ENCODE measurements at places on chromosomes 6 and 20.

- no peak for DNase-seq
These were observed 114.8 kb downstream of the DST start for GRCh38 chr6:56527934-56528333.

- DNase-seq = no peak
These were observed 277.2 kb downstream of the FRK start for GRCh38 chr6:115783402-115784061.

DNA sequence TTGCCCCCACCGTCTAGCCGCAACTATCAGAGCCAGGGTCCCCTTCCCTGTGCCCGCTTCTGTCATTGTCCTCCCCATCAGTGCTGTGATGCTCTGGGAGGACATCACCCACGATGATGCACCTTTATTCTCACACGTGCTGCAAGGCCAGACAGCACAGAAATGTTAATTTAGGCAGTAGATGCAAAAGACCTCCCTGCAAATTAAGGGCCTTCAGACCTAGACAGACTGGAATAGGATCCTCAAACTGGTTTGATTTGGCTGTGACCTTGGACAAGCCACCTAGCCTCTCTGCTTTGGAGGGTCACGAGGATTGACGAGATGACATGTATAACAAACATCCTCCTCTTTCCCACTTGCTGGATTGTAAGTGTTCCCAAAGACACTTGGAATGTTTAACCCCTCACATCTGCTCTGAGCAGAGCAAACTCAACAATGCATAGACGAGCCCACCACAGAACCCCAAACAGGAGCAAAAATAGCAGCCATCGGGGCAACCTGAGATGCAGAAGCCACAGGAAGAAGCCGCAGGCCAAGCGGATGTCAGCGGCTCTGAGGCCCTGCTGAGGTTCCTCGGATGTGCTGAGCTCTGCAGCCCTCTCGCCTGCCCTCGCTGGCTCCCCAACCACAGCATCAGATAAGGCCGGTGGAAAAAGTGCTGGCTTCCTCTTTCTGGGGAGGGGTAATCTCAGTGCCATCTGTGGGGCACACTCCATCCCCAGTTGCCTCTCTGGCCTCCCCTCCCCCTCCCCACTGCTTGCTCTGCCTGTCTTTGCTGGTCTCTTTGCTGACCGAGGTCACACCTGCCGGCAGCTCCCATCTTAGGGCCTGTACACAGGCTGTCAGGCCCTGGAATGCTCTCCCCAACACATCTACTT, 35.3 kb downstream of the TOX2 start:
- no peak for DNase-seq

DNA sequence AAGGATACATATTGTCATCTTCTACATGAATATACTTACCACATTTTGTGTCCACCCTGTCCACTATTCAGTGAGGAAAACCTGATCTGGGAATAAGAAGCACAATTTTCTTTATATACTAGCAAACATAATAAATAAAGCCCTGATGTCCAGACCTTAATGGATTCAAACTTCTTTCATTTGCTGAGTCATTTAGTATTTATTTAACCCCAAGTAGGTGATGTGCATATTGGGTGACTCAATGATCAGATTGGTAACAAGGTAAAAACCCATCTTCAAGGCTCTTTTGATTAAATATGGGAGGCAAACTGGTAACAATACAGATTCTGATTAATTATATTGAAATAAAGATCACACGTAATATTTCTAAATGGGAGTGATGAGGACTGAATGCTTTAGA, 1159.8 kb upstream of the EYS start:
- no peak for DNase-seq

DNA sequence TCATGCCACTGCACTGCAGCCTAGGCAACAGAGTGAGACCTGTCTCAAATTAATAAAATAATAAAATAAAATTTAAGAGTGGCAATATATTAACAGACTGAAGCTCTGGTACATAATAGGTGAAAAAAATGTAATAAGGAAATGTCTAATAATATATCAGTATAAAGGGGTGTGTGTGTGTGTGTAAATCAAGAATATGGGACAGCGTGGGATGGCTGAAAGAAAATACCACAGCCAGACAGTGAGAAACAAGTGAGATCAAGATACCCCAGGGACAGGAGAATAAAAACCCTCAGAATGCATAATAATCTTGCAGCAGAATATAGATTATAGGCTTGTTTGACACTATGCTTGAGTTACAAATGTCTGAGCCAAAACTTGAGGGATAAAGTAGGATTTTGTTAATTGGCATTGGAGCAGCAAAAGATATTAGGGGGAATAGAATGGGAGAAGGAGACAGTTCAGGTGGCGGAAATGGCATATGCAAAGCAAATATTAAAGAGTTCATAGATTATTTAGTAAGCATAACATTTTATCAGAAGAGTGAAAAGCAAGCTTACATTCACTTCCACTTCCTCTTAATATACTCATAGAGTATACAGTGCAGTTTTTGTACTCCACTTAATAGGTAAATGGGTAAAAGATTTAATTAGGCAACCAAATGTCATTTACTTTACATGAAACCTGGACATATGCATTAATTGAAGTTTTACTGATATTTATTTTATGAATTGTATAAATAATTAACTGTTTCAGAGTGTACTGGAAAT, 398.5 kb upstream of the GJE1 start:
- no peak for DNase-seq

DNA sequence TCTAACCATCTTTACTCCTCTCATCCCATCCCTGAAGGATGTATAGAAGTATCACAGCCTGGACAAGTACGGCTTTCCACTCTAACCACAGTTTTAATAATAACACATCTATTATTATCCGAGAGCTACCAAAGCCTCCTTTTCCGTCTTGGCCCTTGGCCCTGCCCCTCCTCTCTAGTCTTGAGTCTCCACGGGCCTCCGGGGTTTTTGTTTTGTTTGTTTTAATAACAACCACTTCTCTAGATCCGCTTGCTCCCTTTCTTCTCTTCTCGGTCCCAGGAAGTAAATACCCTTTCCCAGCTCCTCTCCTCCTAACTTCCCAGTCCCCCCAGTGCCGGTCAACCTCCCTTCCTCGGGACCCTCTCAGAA, 661 bp downstream of the LCA5 start:
- DNase-seq = no peak

GRCh38 chr6:142155091-142155490, 8.0 kb downstream of the VTA1 start:
- no peak for DNase-seq

DNA sequence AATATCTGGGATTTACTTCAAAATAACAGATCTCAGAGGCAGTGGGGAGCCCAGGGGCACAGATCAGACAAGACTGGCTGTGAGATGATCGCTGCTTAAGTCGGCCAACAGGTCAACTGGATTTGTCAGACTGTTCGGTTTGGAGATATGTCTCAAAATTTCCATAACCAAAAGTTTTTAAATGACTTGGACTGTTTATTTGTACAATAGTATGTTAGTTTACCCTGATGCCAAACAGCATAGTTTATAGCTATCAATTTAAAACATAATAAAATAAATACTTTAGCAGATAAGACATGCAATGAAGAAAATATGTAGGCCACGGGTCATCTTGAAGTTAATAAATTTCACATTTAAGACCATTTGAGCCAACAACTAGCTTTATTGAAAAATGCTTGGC, 126.7 kb downstream of the IRF4 start:
- DNase-seq = no peak

DNA sequence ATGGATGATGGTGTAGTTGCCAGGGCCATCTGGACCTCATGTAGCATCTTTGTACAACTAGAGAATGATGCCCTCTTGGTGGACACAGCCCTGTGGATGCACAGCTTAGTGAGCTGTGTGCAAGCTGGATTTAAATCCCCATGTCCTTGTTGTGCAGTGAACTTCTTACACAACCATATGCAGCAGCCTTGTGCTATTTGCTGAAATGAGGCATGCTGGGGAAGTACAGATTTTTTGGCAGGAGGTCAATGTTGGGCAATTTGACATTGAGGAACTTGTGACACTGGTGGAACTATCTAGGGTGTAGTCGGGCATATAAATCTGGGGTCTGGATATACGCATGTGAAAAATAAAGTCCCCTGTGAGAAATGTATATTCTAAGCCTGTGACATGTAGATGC, 5.8 kb upstream of the CDC5L start:
- no peak for DNase-seq

GRCh38 chr20:38631155-38632022, 29.8 kb downstream of the ARHGAP40 start:
- no peak for DNase-seq

DNA sequence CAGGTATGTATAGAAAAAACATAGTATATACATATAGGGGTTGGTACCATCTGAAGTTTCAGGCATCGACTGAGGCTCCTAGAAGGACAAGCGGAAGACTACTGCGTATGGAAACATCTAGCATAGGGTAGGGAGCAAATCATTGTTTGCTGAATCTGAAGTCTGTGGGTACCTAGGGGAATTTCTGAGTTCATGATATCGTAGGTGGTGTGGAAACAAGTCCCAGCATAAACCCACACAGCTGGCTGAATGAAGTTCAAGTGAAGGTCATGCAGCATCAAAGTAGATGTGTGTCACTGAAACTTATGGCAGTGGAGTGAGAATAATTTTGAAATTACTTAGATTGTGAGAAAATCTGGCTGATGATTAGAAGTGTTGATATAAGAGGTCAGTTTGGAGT, 39.4 kb downstream of the MAP7 start:
- no peak for DNase-seq

DNA sequence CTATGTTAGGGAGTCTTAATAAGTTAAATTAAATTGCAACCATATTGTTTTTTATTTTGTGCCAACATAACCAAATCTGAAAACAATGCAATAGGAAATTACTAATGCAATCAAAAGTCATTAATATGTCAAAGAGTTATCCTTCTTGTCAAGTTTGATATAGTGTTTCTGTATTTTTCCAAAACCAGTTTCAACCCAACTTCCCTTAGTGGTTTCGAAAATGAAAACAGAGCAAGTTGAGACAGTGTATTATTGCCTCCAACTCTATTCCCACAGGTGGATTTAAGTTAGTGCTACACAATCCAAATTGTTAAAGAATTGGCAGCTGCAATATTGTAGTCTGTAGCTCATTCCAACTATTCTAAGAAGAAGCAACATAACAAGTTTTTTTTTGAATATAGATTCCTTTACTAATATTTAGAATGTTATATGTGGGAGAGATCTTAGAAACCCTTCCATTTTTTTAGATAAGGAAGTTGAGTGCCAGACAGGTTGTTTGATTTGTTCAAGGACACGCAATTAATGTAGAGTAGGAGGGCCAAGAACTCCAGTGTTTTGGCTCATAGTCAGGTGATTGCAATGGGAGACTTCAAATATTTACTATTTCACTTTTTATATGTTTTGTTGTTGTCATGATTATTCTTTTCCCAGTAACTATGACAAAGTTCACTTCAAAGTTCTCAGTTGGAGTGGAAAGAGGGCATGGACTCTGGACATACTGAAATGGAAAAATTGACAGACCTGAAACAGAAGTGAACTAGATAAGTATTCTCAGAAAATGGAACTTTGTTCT, 282.4 kb upstream of the HSF2 start:
- no peak for DNase-seq

- DNase-seq = no peak
These were observed 25.3 kb downstream of the NTSR1 start for GRCh38 chr20:62733891-62734290.

- DNase-seq = no peak
These were observed 42.3 kb downstream of the GPR63 start for GRCh38 chr6:96794980-96795379.

DNA sequence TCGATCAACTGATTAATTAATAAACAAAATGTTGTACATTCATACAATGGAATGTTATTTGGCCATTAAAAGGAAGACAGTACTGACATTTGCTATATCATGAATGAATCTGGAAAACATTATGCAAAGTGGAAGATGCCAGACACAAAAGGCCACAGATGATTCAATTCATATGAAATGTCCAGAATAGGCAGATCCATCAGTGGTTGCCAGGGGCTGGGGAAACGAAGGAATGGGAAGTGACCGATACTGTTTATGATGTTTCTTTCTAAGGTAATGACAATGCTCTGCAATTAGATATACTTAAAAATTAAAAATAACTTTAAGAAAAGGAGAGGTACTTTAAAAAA, 37.2 kb downstream of the ELOVL5 start:
- DNase-seq = no peak

DNA sequence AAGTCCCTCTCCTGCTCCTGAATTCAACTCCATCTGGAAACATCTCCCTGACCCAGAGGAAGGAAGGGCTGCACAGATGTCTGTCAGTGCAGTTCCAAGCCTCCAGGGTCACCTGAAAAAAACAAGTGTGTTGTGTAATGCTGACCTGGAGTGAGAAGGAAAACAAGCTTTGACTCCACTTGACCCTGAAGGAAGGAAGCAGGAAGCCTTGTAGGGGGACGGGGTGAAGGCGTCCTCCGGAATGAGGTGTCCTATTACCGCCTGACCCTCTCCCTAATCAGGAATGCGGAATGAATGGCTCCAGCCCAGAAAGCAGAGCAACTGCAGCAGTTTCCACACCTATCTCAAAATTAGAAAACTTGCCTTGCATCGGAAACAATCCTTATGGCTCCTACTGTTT, 13.9 kb upstream of the ADGRF5 start:
- DNase-seq = no peak

- DNase-seq = no peak
These were observed 66.3 kb downstream of the RBM38 start for GRCh38 chr20:57457243-57458095.

DNA sequence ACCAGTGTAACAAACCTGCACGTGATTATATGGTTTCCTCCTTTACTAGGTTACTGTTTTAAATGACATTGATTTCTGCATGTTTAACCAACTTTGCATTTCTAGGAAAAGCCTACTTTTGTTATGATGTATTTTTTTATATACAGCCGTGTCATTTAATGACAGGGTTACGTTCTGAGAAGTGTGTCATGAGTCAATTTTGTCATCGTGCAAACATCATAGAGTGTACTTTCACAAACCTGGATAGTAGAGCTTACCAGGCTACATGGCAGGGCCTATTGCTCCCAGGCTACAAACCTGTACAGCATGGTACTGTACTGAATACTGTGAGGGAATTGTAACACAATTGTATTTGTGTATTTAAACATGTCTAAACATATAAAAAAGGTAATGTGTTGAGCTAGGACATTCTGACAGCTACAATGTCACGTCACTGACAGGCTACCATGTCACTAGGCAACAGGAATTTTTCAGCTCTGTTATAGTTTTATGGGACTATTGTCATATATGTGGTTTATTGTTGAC, 205.3 kb downstream of the PRL start:
- no peak for DNase-seq

DNA sequence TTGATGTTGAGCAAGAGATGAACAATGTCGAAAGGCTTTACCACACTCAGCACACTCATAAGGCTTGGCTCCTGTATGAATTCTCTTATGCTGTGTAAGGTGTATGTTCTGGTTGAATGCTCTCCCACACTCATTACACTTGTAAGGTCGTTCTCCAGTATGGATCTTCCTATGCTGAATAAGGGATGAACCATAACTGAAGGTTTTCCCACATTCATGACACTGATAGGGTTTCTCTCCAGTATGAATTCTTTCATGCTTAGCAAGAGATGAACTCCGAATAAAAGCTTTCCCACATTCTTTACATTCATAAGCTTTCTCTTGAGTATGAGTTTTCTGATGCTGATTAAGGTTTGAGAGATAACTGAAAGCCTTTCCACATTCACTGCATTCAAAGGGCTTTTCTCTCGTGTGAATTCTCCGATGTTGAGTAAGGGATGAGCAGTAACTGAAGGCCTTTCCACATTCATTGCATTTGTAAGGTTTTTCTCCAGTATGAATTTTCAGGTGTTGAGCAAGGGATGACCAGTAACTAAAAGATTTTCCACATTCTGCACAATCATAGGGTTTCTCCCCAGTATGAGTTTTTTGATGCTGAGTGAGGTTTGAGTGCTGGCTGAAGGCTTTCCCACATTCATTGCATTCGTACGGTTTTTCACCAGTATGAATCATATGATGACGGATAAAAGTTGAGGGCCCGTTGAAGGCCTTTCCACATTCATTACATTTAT, 21.1 kb downstream of the ZNF184 start:
- DNase-seq = no peak
